ENCODE measurements at places on chromosomes 5 and 9.

DNA sequence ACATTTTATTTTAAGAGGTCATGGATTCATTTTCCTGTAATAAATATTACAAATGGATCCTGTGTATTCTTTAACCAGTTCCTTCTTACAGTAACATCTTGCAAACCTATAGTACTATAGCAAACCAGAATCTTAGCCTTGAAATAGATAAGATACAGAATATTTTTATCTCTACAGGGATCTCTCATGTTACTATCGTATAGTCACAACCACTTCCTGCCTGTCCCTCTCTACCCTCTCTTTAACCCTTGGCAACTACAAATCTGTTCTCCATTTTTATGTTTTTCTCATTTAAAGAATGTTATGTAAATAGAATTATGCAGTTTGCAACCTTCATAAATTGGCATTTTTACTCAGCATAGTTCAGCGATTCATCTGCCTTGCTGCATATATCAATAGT, 454.0 kb downstream of the DIRAS2 start:
- DNase-seq = no peak

GRCh38 chr9:133906932-133907910, 84.9 kb downstream of the VAV2 start:
- no peak for DNase-seq

DNA sequence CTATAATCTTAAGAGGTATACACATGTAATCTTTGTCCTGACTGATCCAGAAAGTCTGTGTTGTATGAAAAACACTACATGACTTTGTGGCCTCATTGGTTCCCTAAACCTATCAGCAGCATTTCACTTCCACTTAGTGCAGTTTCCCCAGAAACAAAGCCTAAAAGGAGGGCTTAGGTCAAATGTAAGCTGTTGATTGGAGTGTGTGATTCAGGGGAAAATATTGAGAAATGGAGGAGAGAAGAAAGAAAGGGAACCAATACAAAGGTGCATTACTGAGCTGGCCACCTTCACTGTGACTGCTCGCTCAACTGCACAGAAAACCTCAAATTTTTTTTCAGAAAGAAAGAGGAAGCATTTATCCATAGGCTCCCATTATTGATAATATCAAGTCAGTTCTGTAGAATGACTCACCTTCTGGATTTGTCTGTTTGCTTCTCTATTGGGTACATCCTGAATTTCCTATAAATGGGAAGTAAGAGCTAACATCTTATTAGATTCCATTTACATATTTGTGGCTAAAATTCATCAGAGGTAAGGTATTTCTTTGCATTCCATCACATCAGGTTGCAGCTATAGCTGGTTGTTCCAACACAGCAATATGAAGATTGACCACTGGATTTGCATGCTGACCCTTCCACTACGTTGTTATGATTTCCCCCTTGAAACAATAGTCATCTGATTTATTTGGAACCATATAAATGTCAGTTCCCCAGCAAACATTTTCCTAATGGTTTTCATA, 10.3 kb upstream of the FST start:
- no peak for DNase-seq

DNA sequence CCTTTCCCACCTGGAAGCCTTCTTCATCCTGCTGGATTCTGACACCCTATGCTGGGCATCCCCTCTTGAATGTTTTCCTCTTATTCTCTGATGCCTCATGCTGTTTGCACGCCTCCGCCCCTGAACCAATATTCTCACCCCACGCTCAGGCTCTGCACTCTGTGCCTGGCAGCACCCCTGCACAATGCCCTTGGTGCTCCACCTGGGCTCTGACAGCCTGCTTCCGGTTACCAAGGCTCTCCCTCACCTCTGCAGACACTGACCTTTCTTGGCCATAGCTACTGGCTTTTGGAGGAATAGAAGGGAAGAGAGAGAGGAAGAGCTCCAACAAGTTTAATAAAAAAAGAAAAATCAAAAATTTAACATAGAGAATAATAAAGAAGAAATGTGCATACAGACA, 108.7 kb upstream of the SHB start:
- no peak for DNase-seq

GRCh38 chr5:117102591-117102990, 528.0 kb upstream of the SEMA6A start:
- DNase-seq = no peak
